ENCODE measurements at places on chromosomes 2 and 18. TPM values are rescaled to one million over a fixed set of nuclear protein-coding genes. Genes with fewer than 3 reads are reported as not detected.

GRCh38 chr2:62200868-62201267 lies 5.0 kb downstream of the B3GNT2 start:
- no peak for DNase-seq

DNA sequence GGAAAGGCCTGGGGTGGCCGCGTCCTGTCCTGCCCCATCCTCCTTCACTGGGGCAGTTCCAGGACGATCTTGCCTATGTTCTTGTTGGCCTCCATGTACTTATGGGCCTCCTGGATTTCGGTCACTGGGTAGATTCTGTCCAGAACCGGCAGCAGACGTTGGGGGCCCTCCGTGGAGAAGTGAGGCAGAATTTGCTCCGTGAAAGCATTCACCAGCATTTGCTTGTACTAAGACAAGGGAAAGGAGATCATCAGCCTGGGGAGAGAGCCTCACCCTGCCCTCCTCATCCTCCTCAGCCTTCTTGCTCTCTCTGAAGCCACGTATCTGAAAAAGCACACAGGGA lies 1.4 kb upstream of the SF3B6 start:
- DNase-seq: peak; percentile 11

GRCh38 chr2:204177251-204177976 lies 240.9 kb downstream of the ICOS start:
- no peak for DNase-seq

- no peak for DNase-seq
These were observed 51.8 kb downstream of the PMS1 start for GRCh38 chr2:189835855-189836558.

- no peak for DNase-seq
These were observed 40.1 kb downstream of the EPB41L3 start for GRCh38 chr18:5503740-5504139.

DNA sequence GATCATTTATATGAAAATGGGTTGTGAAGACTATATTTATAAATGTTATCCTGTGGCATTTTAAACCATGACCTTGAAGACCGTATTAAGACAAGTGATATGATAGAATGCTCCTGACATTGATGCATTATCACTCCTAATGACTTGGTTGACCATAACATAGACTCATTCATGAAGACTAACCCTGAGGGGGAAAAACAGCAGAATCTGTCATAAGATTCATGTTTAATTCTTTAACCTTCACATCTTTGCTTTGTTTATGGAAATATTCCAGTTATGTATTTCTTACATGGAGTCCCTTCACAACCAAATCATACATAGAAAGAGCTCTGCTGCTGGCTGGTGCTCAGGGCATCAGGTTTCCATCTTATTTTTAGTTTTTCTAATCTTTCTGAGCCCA lies 78.4 kb downstream of the CTNNA2 start:
- DNase-seq: no peak

- no peak for DNase-seq
These were observed 405.8 kb upstream of the ID2 start for GRCh38 chr2:8276026-8276425.

- no peak for DNase-seq
These were observed 843.4 kb downstream of the TMEM182 start for GRCh38 chr2:103605071-103605780.

GRCh38 chr2:191264647-191265081 lies 19.5 kb downstream of the MYO1B start:
- no peak for DNase-seq

DNA sequence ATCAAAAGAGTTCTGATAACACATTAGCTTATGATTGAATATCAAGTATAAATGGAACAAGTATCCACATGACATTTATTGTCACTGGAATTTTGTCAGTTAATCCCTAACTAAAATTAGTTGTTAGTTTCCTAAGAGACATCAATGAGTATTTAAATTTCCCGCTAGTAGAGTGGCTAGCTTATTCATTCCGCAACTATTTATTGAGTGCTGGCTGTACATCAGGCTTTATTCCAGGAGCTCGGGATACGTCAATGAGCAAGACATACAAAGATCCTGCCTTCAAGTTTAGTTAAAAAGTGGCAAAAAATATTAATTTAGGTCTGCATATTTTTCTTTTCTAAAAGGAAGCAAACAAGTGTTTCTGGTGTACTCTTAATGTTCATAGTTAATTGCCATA lies 59.3 kb downstream of the PRKRA start:
- DNase-seq: no peak

- no peak for DNase-seq
These were observed 110.9 kb downstream of the PTRHD1 start for GRCh38 chr2:24682304-24682703.

- no peak for DNase-seq
These were observed 214.8 kb downstream of the SP3 start for GRCh38 chr2:173750353-173750801.

DNA sequence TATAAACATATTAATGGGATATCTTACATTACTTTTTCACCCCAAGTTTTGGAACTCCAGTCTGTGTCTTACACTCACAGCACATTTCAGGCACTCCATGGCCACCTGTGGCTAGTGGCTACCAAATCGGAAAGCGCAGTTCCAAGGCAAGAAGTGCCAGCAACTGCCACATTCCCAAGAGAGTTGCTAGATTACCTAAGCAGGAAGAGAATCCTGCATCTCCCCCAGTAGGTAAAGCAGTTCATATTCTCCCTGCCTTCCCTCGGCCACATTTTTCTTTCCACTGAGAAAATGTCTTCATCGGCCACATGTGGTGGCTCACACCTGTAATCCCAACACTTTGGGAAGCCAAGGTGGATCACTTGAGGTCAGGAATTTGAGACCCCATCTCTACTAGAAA lies 62.8 kb downstream of the MEX3C start:
- no peak for DNase-seq

DNA sequence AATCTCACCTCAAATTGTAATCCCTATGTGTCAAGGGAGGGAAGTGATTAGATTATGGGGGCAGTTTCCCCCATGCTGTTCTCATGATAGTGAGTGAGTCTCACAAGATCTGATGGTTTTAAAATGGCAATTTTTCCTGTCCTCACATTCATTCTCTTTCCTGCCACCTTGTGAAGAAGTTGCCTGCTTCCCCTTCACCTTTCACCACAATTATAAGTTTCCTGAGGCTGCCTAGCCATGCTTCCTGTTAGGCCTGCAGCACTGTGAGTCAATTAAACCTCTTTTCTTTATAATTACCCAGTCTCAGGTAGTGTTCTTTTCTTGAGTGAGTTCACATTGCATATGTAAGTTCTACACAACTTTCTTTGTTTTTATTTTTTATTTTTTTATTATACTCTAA lies 271.5 kb downstream of the EXOC6B start:
- no peak for DNase-seq

DNA sequence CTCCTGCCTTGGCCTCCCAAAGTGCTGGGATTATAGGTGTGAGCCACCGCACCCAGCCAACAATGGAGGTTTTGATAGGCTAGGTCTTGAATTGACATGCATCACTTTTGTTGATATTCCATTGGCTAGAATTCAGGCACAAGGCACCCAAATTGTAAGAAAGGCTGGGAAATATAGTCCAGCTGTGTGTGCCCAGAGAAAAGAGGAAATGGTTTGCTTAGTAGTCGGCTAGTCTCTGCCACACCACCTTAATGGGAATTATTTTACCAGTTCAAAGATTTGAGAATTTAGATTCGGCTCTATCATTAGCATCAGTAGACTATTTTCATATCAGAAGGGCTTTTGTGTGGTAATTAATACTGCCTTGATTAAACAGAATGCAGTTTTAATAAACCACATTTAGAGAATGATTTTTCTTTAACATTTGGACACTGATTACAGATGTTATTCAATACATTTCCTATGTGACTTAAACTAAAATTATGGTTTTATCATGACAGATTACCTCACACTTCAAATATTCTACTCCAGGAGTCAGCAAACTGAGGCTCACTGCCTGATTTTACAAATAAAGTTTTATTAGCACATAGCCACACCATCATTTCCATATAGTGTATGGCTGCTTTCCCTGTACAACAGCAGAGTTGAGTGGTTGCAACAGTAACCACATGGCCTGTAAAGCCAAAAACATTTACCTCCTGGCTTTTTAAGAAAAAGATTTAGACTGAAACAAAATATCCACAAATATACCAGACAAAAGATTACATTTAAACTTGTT lies 27.4 kb downstream of the DBI start:
- DNase-seq: no peak

DNA sequence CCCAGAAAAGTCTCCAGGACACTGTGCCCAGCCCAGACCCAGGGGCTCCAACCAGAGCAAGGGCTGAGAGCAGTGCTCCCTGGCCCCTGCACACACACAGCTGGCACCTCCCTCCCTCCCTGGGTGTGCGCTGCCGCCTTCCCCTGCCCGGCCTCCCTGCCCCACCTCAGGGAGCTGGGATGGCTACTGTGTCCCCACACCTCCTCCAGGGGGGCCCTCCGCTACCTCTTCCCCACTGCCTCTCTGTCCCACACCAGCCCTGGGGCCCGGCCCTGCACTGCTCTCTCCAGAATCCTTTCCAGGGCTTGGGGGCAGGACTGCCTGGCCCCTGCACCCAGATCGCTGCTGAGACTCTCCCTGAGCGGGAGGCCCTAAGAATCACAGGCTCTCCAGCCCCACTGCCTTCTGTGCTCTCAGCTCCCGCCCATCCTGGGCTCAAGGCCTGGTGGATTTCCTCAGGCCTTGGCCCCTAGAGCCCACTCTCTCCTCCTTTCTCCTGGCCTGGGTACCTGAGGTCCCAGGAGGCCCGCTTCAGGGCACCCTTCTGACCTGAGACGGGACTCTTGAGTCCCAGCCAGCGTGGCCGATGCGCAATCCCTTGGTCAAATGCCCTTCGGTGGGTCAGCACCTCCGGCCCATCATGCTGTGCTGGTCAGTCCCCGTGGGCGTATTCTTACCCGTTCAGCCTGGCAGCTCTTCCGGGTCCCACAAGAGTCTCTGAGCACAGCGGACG lies 276.8 kb upstream of the HDAC4 start:
- no peak for DNase-seq

DNA sequence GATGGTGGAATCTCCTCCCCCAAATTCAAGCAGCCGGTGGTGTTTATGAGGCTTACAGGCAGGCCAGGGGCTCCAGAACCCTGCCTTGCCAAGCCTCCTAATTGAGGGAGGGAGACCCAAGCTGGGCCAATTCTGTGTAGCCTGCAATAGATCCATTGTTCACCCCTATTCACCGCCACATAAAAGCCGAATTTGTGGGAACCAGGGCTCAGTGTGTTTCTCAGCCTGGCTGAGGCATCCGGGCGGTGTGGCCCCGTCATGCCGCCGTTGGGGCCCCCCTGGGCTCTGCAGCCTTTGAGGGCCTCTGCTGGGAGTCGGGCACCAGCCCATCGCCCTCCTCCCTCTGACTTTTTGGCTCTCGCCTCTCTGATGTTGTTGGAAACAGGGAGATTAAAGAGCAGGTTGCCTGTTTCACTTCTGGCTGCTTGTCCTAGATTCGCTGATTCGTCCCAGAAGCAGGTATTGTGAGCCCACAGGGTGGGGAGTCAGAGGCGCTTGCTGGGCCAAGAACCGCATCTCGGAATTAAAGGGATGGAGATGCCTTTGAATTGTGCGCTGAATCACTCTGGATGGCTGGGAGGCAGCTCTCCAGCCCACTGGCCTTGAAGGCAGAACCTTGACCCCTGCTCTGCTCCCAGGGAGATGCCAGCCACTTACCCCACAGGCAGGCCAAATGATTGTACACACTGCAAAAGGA lies 14.7 kb upstream of the OTOS start:
- DNase-seq: peak; percentile 53

DNA sequence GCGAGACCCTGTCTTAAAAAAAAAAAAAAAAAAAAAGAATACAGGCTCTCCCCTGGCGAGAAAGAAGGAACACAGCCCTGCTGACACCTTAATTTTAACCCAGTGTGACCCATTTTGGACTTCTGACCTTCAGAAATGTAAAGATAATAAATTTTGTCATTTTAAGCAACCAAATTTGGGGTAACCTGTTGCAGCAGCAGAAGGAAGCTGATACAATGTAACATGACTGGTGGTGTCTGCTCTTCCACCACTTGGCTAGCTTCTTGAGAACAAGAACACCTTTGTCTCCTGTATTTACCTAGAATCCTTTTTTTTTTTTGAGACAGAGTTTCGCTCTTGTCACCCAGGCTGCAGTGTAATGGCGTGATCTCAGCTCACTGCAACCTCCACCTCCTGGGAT lies 6.6 kb upstream of the STK11IP start:
- no peak for DNase-seq

DNA sequence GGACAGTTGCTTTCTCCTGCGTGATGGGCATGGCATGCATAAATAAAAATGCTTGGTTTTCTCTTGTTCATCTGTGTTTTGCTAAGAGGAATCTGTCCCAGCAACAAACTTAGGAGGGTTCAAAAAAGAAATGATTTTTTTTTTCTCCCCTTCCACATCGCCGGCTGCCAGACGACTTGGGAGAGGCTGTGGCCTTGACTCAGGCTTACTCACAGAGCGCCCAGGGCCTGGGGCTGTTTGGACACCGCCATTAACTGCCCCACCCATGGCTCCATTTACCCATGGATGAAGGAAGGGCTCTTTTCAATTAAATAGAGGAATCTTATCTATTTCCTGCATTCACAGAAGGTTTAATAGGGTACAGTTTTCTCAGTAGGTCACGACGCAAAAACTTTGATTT lies 22.3 kb upstream of the SERPINB5 start:
- DNase-seq: no peak

GRCh38 chr2:43495727-43496126 lies 100.1 kb downstream of the THADA start:
- no peak for DNase-seq

DNA sequence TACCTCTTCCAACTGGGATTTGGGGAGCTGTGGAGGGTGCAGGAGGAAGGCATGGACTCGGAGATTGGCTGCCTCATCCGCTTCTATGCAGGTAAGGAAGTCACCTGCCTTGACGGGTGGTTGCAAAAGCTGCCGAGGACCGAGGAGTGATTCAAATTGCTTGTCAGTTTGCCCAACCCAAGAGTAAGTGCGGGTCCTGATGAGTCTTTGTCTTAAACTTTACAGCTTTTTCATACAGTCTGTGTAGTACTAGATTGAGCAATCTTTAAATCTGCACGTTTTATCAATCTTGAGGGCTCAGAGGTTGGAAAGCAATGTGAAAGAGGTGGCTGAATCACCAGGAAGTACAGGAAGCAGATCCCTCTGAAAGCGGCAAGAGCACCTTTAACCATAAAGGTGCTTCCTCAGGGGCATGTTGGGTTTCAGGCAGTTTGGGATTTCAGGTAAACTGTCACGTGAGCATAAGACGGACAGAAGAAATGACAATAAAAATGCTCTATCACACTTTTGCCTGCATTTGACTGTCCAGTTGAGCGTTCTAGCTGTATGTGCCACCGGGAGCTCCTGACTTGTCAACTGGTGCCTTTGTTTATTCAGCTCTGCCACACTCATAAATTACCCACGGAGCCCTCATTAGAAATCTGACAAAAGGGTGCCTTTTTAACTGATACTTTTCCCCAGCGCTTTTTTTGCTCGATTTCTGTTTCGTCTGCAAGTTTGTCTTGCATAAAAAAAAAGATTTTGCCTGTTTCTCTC lies 2.0 kb downstream of the PHLPP1 start:
- no peak for DNase-seq

NETO1 gene
- total RNA-seq: not detected

SLC16A14 gene
- 11.2 TPM for total RNA-seq

DPP10 gene
- total RNA-seq: not detected

XRCC5 gene
- total RNA-seq: 208 TPM

REG3G gene
- total RNA-seq: not detected

AMER3 gene
- total RNA-seq: not detected

PPM1G gene
- total RNA-seq: 52.3 TPM

TNFAIP6 gene
- total RNA-seq: 0.32 TPM

HOXD4 gene
- 15.4 TPM for total RNA-seq

DCC gene
- under 0.01 TPM for total RNA-seq

ABCA12 gene
- total RNA-seq: not detected

CTAGE1 gene
- total RNA-seq: not detected

DOK6 gene
- 1.6 TPM for total RNA-seq

PIAS2 gene
- total RNA-seq: 34.4 TPM

ARHGAP25 gene
- total RNA-seq: 12.4 TPM

ADRA2B gene
- total RNA-seq: 1.0 TPM

GCG gene
- not detected for total RNA-seq
